NT2/D1 (cell line): ENCODE measurements at places on chromosomes 3 and 15.

GRCh38 chr3:37892927-37893600 lies 31.4 kb downstream of the CTDSPL start:
- no peak for DNase-seq

- DNase-seq = peak; percentile 95
These were observed at the start of the genes MST1 and RNF123 for GRCh38 chr3:49689046-49689907. MST1 (minus strand) TSS chr3:49689474; CDS start chr3:49688691, 783 bp downstream. RNF123 (plus strand) TSS chr3:49689557; CDS start chr3:49691166, 1,609 bp downstream.

DNA sequence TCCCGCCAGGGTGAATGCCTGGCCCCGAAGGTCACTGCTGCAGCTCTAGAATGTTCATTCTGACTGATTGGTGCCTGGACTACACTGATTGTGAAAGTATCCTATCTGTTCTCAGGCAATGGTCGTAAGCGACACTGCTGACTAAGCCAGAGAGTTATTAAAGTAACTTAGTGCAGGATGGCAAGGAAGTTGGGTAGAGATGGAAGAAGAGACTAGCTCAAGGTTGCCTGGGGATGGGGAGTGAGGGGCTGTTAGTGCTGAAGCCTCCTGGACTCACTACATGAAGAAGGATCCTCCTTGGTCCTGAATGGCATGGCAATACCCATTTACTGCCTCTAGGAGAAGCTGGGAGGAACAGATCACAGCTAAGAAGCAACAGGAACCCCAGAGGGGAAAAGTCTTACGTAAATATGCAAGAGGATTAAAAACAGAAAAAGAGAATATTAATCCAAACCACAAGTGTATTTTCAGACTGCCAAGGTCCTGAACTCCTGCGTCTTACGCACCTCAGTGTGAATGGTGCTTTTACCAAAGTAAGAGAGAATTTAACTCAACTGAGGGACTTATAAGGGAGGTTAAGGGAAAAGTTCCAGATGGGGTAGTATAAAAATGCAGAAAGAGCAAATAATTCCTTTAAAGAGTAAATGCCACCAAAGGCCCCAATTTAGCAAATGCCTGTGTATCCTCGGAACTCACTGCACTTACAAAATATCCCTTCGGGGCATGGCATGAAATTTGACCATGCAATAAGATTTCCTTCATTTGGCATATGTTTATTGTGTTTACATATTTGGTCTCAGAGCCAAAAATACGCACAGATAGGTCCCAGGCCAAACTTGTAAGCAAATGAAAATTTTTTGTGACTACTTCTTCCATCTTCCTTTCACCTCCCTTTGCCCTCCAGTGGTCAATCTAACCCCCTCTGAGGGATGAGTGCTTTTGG lies 64.0 kb upstream of the DGKG start:
- peak; percentile 30 for DNase-seq

- no peak for DNase-seq
These were observed 39.4 kb downstream of the VGLL4 start for GRCh38 chr3:11604139-11604892.

DNA sequence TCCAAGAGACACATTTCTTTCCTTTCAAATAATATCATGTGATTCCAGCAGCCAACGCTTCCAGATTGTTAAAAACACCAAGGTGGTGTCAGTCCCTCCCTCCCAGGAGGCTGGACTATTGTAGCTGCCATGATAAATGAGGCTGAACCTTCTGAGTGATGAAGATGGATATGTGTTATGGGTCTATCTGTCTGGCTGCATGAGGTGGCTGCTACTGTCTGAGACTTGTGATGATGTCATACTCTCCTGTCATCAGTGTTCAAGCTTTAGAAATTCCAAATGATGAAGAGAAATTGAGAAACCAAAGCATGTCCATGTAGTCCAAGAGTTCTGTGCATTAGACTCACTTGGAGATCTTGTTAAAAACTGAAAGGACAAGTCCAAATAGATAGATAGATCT lies 683.0 kb downstream of the NTRK3 start:
- DNase-seq = no peak

- no peak for DNase-seq
These were observed 576.9 kb downstream of the TUSC7 start for GRCh38 chr3:117286488-117286887.
